ENCODE measurements at places on chromosomes 7 and 10.

GRCh38 chr7:80907141-80907601, 11.7 kb downstream of the SEMA3C start:
- no peak for DNase-seq

- peak; percentile 87 for DNase-seq
Observed at GRCh38 chr7:73560109-73560835, 2.8 kb upstream of the BCL7B start.

DNA sequence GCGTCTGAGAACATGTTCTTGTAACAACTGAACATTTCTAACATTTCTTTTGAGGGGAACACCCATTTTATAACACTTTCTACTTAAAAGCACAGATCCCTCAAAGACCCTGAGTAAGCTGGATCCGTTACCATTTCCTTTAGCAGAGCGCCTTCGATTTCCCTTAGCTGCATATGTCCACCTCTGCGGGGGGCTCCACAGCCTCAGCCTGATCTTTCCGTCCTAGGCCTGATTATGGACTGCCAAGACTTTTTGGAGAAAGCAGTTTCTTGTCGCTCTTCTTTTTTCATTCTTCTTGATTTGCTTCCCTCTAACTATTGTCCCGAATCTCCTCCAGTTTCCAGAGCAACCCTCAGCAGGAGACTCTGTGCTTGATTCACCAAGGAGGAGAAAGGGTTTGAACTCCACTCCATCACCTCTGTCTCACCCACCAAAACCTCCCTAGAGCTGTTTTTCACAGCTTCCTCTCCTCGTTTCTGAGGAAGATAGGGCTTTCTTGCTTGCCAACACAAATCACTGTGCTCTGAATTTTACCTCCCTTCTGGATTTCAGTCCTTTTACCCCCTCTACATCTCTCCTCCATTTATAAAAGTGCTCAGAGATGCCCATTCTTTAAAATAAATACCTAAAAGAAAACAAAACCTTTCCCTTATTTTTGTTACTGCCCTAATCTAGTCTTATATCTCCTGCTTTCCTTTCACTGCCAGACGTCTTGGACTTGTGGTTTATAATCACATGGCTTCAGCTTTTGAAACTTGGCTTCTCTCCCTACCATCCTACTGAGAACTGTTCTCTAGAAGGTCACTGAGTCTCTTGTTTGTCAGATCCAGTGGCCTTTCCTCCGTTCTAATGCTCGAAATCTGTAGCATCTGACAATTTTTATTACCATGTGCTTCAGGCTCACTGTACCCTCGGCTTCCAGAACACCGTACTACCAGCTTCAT, 30.5 kb upstream of the ZRANB1 start:
- DNase-seq, result peak; percentile 75

DNA sequence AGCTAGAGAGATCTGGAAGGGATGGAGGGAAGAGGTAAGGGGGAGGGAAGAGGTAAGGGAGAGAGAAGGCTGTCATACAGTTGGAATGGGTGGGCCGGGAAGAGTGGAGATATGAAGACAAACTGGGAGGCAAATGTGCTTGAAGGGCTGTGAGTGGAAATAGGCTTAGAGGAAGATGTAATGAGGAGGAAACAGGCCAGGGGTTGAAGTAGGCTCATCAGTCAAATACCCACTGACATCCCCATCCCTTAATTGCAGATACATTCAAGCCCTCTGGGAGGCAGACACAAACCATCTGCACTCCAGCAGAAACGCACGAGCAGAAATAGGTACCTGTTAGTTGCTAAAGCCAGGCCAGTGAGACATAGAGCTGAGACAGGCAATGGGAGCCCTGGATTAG, 2.1 kb downstream of the SYNPO2L start:
- DNase-seq, result peak; percentile 24

- DNase-seq, result peak; percentile 36
Observed at GRCh38 chr10:8054494-8055407, at the start of gene GATA3. GATA3 (plus strand) TSS chr10:8054688; CDS start chr10:8055656, 968 bp downstream.

DNA sequence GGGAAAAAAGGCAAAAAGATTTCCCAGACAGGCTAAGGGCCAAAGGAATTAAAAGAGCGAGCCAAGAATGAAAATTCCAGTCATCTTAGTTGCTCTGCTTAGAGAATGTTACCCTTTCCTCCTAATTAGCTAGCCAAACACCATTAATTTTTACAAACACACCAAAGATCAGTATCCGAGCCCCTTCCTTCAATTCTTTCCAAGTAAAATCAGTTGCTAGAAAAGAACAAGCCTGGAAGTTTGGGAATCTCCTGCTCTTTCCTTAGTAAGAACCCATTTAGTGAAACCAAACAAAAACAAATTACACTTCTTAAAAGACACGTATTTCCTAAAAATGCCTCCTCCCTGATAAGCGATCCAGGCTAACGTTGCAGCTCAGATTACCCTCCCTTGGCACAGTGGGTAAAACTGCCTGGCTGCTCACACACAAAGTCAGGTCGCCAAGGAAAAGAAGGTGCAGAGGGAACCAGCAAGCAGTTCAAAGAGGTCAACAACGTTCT, 57.1 kb upstream of the ABLIM1 start:
- DNase-seq, result peak; percentile 53

DNA sequence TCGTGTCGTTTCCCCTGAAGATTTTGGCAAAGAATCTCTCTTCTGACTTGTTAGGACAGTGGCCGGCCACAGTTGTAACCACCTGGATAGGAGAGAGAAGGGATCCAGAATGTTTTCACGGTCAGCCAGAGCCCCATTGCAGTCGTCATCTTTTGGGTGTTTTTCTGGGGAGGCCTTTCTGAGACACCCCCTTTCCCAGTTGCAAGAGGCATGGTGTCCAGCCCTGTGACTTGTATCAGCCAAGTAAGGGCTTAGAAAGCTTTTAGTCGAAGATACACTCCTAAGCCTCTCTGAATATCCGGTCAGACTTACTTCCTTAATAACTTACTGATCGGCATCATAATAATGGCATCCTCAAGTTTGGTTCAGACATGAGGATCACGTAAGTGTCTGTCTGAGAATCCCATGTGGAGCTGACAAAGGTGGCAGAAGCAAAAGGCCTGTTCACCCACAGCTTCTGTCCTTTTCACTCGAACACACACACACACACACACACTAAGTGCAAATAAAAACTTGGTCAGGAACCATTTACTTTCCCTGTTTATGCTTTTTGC, 435.7 kb upstream of the GALNT17 start:
- DNase-seq, result peak; percentile 45

GRCh38 chr7:47298636-47299035, 283.3 kb downstream of the TNS3 start:
- DNase-seq, result no peak

DNA sequence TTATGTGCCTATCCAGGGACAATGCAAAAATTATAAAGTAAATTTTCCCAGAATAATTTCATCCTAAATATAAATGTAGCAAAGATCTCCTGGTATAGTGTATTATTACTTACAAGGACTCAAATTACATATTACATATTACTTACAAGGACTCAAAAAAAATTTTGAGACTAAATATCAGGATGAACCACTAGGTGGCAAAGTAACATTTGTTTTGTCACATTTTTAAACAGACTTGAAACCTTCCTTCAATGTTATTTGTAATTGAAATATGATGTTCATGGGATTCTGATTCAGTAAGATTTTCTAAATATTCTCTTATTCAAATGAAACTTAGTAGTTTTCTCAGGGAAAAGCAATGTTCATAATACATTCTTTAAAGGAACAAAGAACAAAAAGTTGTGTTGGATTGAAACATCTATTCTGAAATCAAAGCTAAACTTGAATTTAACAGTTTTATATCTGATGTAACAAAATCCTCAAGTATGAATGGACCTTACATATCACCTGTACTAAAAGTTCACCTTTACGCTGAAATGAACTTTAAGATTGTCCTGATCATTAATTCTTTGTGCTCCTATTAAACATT, 74.3 kb upstream of the GNAI1 start:
- DNase-seq, result peak; percentile 74

GRCh38 chr7:105680505-105681187, 99.4 kb upstream of the EFCAB10 start:
- DNase-seq, result no peak

DNA sequence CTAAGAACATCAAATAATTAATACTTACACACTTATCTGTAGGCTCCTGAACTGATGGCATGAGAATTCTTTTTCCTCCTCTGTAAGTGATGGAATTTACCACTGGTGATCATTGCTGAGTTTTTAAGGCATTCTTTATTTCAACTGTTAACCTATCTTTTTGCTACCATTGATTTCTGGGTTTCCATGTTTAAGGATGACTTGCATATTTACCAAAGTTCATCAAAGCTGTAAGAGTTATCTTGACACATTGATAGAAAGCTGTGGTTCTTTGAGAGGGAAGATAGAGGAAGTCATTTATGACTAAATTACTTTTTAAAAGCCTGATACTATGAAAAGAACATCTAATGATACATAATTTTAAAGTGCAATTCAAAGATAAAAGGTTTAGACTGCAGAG, 19.5 kb upstream of the GFRA1 start:
- DNase-seq, result no peak

DNA sequence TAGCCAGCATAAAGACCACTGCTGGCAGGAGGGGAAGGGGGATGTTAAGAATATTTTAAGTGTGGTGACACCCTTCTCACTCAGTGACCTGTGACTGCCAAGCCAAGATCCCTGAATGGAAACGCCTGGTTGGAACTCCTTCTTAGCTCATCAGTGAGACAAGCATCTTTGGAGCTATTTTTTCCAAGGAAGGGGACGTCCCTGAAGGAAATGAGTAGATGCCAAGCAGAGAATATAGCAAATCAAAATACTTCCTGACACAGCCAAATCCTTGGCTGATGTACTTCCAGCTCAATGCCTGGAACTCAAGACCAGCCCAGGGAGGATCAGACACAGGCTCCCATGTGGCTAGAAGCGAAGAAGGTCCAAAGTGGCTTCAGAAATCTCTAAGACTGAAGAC, 82.2 kb downstream of the SORBS1 start:
- no peak for DNase-seq

GRCh38 chr7:47428052-47428767, 153.7 kb downstream of the TNS3 start:
- DNase-seq, result no peak

- DNase-seq, result no peak
Observed at GRCh38 chr10:33596422-33596821, 262.0 kb upstream of the NRP1 start.

DNA sequence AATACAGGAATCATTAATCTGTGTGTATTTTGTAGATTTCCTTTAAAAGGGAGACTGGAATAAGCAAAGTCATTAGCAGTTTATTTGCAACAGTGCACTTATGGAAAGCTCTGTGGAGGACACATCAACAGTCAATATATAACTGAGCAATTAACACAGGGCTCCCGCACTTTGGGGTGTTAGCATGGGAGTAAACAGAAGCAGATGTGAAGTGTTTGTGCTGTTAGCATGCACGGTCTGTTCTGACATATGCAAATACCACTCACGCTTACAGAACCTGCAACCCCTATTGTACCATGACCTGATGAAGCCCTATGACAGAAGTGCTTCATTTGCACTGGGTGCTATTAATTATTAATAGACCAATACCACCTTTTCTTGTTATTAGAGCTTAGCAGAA, 118.9 kb downstream of the PPP1R3A start:
- no peak for DNase-seq

DNA sequence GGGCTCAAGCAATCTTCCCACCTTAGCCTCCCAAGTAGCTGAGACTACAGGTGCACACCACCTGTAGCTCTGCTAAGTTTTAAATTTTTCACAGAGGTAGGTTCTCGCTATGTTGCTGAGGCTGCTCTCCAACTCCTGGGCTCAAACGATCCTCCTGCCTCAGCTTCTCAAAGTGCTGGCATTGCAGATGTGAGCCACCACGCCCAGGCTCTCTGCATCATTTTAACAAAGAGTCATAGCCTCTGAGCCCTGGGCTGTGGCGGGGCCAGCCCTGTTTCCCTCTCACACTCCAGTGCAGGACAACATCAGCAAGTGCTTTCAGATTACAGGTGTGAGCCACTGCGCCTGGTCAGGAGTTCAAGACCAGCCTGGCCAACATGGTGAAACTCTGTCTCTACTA, 102.5 kb downstream of the COL26A1 start:
- no peak for DNase-seq

DNA sequence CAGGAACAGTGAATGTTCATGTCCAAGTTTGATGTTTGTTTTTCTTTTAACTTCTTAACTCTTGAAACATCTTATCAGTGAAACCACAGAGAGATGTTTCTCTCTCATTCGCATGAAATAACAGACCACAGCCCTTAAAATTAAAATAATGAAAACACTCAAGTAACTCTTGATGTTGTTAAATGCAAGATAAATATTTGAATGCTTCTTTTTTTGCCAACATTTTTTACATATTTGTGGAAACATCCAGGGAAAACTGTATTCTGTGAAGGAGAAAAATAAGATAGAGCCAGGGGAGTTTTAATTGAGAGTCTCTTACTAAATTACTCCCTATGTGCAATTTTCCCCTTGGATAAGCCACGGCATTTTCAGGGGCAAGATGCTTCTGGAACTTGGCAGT, 361.8 kb upstream of the MGMT start:
- peak; percentile 9 for DNase-seq

GRCh38 chr7:22791204-22792158, 31.2 kb downstream of the TOMM7 start:
- peak; percentile 60 for DNase-seq

DNA sequence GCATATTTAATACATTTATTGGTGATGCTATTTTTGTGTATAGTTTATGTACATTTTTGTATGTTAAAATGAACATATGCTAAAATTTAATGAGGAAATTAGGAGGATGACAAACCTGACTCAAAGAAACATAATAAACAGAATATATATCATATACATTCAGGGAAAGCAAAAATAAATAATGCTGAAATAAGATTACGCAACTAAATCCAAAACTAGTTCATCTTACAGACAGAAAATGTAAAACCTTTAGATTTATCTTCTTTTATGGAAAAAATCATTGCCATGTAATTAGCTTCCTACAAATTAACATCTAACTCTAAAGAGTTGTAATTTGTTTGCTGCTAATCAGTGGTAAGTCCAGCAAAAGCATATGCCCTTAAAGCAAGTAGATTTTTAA, 216.5 kb downstream of the PTN start:
- DNase-seq, result no peak

GRCh38 chr7:124106575-124106974, 73.7 kb upstream of the TMEM229A start:
- no peak for DNase-seq

DNA sequence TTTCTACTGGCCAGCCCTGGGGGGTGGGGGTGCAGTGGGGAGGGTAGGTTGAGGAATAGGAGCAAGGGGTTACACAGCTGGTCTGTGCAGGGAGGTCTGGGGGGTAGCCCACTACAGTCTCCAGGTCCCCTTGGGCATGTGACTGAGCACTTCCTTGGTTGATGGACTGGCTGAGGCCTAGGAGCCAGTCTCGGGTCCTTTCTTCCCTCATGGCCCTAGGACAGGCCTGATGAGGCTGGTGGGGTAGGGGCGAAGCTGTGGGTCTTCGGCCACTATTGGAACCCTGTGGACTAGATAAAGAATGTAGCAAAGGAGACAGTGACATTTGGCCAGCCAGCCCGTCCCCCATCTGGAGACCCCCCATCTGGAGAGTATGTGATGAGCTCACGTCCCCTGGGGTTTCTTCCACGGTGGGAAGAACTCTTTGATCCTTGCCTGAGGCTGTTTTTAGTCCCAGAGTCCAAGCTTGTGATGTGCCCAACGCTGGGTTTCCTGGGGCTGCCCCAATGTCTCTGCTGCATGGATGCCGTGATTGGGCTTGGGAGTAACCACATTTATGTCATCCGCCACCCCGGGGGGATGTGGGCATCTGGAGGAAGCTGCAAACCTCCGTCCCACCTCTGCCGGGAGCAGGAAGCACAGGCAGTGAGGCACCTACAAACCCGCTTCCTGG, 20.7 kb downstream of the FAM241B start:
- no peak for DNase-seq
